ENCODE measurements at places on chromosomes 7 and 10. TPM values are rescaled to one million over a fixed set of nuclear protein-coding genes. Genes with fewer than 3 reads are reported as not detected.

LRIT1 gene
- not detected for total RNA-seq

CALHM2 gene
- 13.3 TPM for total RNA-seq

AOC1 gene
- total RNA-seq, result not detected

MAPK8 gene
- 88.8 TPM for total RNA-seq

COL28A1 gene
- total RNA-seq, result not detected

ANKRD2 gene
- total RNA-seq, result 0.27 TPM

UTF1 gene
- not detected for total RNA-seq

ANKRD61 gene
- total RNA-seq, result 0.22 TPM

AKR1C8 gene
- total RNA-seq, result not detected

RBAK gene
- 15.3 TPM for total RNA-seq

SMKR1 gene
- 0.13 TPM for total RNA-seq

ASB4 gene
- not detected for total RNA-seq

TSPAN15 gene
- 31.1 TPM for total RNA-seq

PBLD gene
- 4.3 TPM for total RNA-seq

EBF3 gene
- 0.13 TPM for total RNA-seq

OLAH gene
- total RNA-seq, result not detected

TACC2 gene
- total RNA-seq, result 23.4 TPM

BPGM gene
- 52.7 TPM for total RNA-seq

PWWP2B gene
- total RNA-seq, result 7.7 TPM

STARD3NL gene
- 115 TPM for total RNA-seq

GPR15LG gene
- not detected for total RNA-seq

GALNT17 gene
- total RNA-seq, result not detected

BET1 gene
- 34.2 TPM for total RNA-seq

RAPGEF5 gene
- total RNA-seq, result 140 TPM

SPDYE11 gene
- not detected for total RNA-seq

EGR2 gene
- total RNA-seq, result 0.13 TPM

ERVW-1 gene
- not detected for total RNA-seq

ANKRD1 gene
- total RNA-seq, result 1,007 TPM

PTN gene
- total RNA-seq, result 0.27 TPM

AGFG2 gene
- 36.8 TPM for total RNA-seq

TCTN3 gene
- total RNA-seq, result 30.9 TPM

COL13A1 gene
- 73.0 TPM for total RNA-seq

FAM25C gene
- not detected for total RNA-seq

EVX1 gene
- not detected for total RNA-seq

PTPN20 gene
- total RNA-seq, result 0.57 TPM

OR6V1 gene
- total RNA-seq, result not detected

ADRA2A gene
- 0.40 TPM for total RNA-seq

ADCY1 gene
- total RNA-seq, result 0.40 TPM

TAS2R5 gene
- total RNA-seq, result 1.7 TPM

GRID2IP gene
- not detected for total RNA-seq

CLCN1 gene
- total RNA-seq, result not detected

CARD11 gene
- total RNA-seq, result 10.1 TPM

HTRA1 gene
- total RNA-seq, result 22.4 TPM

PKD2L1 gene
- not detected for total RNA-seq

OPALIN gene
- not detected for total RNA-seq

MBL2 gene
- total RNA-seq, result not detected

SLC25A28 gene
- total RNA-seq, result 9.0 TPM

ZNF488 gene
- total RNA-seq, result not detected

MCM10 gene
- 26.1 TPM for total RNA-seq

Data from thoracic aorta endothelial cell (primary cell).